Subcutaneous adipose tissue (tissue), 4 donors: ENCODE measurements at places on chromosomes 11 and 22. TPM values are rescaled to one million over a fixed set of nuclear protein-coding genes. Genes with fewer than 3 reads are reported as not detected.

The DCUN1D5 gene
- total RNA-seq = 39.6 TPM

The RBMXL2 gene
- not detected for total RNA-seq

The MMP26 gene
- not detected for total RNA-seq

The AMOTL1 gene
- total RNA-seq = 46.7 TPM

The CDC42EP1 gene
- total RNA-seq = 11.7 TPM

The TMPRSS4 gene
- total RNA-seq = not detected

The FIBP gene
- total RNA-seq = 64.2 TPM
